ENCODE measurements at places on chromosomes 5 and 9.
A peak's percentile ranks its signal among the peaks of the same experiment; 100 is the strongest.

DNA sequence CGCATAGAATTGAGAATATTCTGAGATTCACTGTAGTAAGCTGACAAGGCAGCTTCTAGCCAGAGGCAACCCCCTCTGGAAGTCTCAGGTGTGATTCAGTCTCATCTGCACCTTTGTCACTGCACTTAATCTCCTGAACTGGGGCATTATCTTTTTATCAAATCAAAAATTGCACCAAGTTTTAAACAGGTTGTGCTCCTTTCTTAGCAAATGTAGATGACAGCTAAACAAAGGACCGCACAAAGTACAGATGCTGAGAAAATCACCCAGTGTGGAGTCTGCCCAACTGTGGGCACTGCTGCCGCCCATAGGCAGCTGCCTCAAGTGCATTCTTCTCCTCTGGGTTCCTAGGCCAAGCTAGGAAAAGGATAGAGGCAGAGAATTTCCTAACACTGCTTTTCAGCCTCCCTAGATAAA is 51.1 kb downstream of the STARD4 start:
- DNase-seq: peak; percentile 49

GRCh38 chr9:2267181-2267745 is 252.1 kb downstream of the SMARCA2 start:
- peak; percentile 27 for DNase-seq

- no peak for DNase-seq
Measured at GRCh38 chr9:38153152-38153909, 84.3 kb upstream of the SHB start.

GRCh38 chr5:159385536-159385935 is 55.2 kb upstream of the IL12B start:
- no peak for DNase-seq

DNA sequence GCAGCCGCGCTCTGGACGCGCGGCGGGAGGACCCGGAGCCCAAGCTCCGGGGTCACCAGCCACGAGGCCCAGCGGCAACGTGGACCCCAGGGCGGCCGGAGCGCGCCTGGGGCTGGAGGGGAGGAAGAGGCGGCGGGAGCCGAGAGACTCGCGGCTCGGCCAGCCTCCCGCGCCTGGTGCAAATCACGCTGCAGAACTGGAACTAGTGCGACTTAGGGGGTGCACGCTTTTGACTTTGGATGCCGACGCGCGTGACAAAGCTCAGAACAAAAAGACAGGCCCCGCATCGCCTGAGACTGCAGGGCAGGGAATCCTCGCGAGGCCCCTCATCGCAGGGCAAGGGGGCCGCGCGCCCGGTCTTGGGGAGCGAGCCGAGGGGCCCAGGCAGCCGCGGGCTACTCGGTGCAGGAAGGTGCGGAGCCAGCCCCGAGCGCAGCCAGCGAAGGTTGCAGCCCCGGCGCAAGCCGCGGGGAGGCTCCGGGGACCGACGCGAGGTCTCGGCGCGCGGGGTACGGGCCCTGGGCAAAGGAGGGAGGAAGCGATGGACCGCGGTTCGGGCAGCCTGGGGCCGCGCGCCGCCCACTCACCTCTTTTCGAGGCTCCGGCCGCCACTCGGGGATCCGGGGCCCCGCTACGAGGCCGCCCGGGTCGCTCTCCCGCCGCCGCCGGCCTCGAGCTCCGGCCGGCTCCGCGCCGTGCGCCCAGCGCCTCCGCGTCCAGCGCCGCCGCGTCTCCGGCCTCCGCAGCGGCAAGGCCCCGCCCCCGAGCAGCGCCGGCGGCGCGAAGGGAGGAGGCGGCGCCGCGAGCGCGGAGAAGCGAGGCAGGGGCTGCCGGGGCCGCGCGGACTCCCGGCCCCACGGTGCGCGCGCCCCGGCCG is at the start of gene GOLM1:
Gene GOLM1 (minus strand): TSS at position 735 of the 877 bp plus-strand sequence. CDS start 20,238 bp downstream, outside the sequence.
- peak; percentile 68 for DNase-seq

DNA sequence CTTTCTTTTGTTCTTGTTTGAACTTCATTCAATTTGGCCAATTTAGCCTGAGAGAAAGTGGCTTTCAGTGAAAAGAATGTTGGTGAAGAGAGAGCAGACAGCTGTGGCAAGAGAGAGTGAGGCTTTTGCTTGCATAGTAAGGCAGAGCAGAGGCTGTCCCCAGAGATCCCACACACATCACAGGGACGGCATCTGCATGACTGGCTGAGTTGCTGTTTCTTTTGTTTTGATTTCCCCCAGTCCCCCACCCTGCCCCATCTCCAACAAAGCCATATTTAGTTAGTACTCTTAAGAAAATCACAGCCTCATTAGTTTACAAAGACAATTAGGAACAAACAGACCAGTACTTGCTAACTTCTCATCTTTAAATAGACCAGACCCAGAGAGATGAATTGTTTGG is 363.9 kb upstream of the SEMA6A start:
- DNase-seq: no peak

DNA sequence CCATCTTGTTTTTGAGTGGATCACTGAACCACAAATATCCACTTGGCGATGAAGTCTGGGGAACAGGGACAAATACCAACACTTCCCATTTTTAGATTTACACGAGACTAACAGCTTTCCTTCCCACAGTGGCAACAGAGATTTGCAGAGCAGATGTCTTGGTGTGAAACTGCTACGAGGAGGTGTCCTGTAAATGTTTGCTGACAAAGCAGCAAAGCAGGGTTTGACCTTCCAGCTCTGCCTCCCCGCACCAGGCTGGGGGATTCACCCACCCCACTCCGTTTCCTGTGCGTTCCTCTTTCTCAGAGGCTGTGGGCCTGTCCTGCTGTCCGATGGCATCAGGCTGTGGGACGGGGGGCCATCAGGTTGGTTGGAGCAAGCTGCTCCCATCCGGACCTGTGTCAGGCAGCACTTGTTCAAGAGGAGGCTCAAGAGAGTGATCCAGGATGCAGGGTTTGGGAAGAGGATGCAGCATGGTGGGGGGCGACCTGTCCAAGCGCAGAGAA is 693 bp upstream of the RGS3 start:
- DNase-seq: no peak

DNA sequence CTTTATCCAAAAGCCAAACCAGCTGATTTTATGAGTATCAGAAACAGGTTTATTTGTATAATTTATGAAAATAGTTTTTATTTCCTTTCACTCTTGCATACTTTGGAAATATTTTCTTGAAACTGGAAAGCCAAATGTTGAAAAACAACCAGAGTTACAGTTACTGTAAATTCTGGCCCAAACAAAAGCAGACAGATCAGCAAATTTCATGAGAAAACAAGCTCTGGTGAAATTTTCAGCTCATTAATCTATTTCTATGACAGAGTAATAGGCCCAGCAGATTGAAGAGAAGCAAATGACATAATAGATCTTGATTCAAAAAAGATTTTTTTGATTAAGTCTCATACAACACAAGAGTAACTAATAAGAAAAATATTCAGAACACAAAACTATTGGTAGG is 182.7 kb downstream of the ENC1 start:
- no peak for DNase-seq

DNA sequence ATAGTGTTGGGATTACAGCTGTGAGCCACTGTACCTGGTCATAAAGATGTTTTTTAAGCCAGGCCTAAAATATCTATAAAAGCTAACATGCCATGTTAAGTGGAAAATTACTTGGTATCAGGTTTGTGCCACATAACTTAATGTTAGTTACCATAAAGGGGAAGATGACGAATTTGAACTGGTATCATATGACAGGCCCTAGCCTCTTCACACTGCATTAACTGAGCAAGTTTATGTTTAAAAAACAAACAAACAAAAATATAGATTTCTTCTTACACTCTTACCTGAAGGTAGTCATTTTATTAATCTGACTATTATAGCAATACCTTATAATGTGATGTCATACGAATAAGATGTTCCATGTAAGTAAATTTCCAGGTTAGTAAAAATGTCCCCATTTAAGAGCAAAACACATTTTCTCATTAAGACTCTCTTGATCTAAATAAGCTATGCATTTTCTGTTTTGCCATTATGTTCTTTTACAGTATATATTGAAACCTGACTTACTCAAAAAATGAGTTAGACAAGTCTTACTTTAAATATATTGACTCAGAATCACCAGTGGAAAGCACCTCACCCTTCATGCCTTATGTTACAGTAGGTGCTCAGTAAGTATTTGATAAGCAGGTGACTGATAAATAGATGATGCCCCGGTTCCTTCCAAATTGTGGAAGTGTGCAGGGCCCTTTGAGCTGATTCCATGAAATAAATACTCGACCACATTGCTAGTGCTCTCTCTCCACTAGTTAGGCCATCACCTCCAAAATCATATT is 125.4 kb downstream of the CDC42SE2 start:
- DNase-seq: no peak

- DNase-seq: peak; percentile 9
Measured at GRCh38 chr5:28779161-28779754, 1740.9 kb upstream of the CDH9 start.

GRCh38 chr5:146909255-146910068 is 30.9 kb upstream of the PPP2R2B start:
- no peak for DNase-seq

DNA sequence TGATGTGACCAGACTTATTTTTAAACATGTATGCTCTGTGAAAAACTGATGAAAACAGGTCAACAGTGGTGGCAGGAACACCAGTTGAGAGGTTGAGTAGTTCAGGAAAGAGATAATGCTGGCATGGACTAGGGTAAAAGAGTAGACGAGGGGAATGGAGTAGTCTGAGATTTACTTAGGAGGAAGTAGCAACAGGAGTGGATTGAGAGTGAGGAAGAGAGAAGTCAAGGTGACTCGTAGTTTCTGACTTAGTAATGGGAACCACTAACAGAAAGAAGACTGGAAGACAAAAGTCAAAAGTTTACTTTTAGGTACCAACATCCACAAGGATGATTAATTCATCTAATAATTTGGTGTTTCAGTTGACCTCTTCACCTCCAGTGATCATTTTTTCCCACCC is 3.6 kb downstream of the SRA1 start:
- no peak for DNase-seq

DNA sequence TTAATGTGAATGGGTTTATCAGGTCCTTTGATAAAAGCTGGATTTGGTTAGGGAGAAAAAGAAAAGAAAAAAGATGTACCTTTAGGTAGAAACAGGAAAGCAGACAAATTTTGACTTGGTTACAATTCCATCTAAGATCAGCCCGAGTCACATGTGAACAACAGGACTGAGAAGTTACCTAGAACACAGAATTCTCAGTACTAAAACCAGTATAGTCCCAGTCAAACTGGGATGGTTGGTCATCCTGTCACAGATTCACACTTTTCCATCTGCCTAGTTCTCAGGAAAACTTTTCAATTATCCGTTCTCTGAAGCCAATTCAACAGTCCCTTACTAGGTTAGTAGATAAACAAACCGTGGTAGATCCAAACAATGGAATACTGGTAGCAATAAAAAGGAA is 190.3 kb upstream of the PTGER4 start:
- no peak for DNase-seq

DNA sequence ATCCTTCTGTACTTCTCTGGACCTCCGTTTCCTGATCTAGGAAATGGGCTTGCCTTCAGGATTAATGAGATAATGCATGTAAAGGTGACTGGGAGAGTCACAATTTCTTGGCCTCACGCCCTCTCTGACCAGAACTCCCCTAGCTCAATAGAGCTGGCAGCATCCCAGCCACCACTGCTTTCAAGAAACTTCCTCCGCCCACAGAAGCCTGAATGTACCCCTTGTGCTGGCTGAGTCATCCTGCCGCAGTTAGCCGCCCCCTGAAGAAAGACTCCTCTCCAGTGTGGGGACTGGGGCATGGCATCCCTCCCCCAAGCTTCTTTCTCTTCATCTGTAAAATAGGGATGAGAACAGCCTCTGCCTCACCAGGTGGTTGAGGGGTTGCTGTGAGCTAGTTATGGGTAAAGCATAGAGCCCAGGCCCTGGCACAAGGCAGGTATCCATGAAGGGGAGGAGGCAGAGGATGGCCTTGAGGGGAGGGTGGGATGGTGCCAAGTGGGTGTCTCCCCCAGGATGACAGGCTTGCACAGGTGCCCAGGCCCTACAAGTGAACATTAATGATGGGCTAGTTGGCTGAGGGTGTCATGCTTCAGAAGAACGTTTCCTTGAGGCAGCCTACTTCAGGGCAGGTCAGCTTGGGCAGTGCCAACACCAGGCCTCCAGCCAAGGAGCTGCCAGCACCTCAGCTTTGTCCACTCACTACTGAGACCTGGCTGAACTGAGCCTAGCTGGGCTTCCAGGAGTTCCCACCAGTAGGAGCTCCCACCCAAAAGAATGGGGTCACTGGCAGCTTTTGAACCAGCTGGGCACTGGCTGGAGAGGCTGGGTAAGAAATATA is 3.4 kb downstream of the PDLIM4 start:
- DNase-seq: no peak

DNA sequence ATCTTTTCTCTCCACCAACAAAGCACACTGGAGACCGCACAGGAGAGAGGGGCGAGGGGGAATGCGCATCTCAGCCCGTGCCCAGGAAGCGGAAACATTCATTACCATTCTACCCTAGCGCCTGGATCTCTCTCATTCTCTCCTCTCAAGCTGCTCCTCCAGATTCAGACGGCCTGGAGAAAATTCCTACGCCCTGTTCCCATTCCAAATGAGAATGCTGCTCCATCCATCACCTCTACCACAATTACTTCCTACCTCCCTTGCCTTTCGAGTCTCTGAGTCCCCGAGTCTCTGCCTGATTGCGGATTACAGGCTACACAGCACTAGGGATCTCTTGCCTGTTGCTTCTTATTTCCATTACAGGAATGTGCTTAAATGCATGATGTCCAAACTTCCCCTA is 6.7 kb downstream of the DDX31 start:
- DNase-seq: no peak

GRCh38 chr5:62082370-62082801 is 223.6 kb upstream of the KIF2A start:
- no peak for DNase-seq

DNA sequence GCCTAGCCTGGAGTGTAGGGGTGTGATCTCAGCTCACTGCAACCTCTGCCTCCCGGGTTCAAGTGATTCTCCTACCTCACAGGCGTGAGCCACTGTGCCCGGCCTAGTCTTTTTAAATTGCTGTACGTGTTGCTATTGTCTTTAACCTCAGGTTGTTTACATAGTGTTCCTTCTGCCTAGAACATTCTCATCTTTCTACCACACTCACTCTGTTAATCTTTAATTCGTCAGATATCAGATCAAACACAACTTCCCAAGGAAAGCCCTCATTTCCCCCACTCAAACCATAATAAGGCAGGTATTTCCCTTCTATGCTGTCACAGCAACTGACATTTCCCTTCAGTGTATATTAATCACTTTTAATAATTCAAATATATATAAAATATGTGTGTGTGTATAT is 1310.0 kb upstream of the C9orf72 start:
- no peak for DNase-seq

DNA sequence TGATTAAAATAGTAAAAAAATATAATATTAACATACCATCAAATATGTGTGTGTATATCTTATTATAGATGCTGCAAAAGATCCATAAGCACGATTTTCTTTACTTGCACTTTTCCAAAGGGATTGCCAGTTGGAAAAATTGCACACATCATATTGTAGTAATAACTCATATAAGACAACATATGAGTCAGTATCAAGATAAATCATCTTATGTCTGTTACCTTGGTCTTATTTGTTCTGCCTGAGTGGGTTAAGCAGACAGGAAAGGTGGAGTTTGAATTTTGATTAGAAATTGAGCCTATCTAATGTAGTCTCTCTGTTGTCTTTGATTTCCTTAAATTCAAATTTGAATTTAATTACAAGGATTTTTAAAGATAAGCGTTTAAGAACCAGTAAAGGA is 24.6 kb downstream of the LYSMD3 start:
- DNase-seq: no peak
